CD4-positive, CD25-positive, alpha-beta regulatory T cell (primary cell): ENCODE measurements at places on chromosomes 1 and 21.

GRCh38 chr21:14987370-14988170 is 77.2 kb downstream of the NRIP1 start:
- DNase-seq: no peak

DNA sequence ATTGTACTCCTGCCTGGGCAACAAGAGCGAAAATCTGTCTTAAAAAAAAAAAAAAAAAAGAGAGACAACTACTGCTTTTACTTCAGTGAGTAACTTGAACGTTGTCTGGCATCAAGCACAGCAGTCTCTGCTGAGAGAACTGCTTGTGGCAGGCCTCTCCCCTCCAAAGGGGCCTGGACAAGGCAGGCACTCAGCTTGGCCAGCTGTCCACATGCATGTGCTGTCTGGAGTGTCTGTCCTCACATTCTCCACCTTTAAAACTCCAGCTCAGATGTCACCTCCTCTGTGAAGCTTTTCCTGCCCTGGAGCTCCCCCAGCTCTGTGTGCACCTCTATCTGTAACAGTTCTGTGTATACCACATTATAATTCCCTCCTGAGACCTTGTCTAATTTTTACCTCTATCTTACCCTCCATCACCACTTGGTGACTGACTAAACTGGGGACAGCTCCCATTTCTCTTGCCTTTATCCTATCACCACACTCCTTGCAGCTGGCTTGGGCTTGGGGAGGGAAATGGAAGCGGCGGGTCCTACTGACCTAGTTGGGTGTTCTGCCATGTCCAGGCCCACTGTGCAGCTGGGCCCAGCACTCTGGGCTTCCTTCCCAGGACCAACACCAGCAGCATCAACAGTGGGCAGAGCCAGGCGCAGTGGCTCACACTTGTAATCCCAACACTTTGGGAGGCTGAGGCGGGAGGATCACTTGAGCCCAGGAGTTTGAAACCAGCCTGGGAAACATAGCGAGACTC is 71.4 kb upstream of the ARTN start:
- no peak for DNase-seq

DNA sequence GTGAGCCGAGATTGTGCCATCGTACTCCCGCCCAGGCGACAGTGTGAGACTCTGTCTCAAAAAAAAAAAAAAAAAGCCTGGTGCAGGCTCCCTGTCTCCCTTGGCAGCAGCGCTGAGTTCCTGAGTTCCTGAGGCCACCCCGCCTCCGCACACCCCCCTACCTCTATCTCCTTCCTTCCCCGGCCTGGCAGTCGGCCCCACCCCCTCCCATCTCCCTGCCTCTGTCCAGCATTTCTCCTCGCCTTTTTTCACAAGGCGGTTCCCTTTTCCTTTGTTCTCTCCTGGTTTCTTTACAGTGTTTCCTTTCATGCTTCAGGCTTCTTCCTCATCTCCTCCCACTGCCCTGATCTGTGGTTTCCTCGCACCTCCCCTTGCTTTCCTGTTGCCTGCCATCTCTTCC is 2.7 kb downstream of the RORC start:
- DNase-seq: no peak

DNA sequence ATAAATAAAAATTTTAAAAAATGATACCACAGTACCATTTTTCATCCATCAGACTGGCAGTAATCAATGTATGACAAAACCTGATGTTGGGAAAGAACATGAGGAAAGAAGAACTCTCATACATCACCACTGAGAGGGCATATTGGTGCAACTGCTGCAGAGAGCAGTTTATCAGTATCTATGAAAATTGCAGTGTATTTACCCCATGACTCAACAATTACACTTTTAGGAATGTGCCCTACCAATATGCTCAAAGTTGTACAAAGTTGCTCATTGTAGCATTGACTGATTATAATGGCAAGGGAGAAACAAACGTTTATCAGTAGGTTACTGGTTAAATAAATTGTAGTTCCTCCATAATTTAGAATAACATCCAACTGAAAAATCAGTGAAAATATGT is 36.7 kb downstream of the CATSPERE start:
- DNase-seq: no peak

GRCh38 chr1:3590139-3590763 is 21.1 kb downstream of the MEGF6 start:
- DNase-seq: no peak

- no peak for DNase-seq
These were observed 22.0 kb downstream of the PRKCZ start for GRCh38 chr1:2072109-2072806.

DNA sequence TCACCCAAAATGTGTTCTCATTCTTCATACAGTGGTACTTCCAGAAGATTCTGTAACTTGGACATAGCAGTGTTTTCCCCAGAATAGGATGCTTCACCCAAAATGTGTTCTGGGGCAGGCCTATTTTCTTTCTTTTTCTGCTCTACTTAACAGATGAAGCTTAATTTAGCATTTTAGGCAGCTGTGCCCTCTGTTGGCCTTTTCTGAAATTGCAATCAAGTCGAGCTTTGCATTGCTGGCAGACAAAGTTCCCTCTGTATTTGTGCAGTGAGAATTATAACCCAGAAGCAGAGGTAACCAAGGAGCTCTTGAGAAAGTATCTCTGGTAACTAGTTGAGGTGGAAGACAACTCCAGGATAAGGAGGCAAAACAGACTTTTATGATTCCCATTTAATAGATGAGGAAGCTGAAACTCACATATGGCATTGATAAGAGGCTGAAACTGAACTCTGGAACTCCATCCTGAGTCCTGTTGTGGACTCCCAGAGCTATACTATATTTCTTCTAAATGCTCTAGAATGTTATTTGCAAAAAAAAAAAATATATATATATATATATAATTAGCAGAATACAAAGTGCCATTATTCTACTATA is 50.3 kb upstream of the L1TD1 start:
- peak; percentile 10 for DNase-seq
